ENCODE measurements at places on chromosomes 3 and 15.

GRCh38 chr15:36778531-36778930, 199.1 kb downstream of the CDIN1 start:
- no peak for DNase-seq

GRCh38 chr3:84601303-84601702, 357.5 kb upstream of the CADM2 start:
- DNase-seq: no peak

GRCh38 chr15:98268163-98268562, 307.7 kb downstream of the ARRDC4 start:
- DNase-seq: no peak

DNA sequence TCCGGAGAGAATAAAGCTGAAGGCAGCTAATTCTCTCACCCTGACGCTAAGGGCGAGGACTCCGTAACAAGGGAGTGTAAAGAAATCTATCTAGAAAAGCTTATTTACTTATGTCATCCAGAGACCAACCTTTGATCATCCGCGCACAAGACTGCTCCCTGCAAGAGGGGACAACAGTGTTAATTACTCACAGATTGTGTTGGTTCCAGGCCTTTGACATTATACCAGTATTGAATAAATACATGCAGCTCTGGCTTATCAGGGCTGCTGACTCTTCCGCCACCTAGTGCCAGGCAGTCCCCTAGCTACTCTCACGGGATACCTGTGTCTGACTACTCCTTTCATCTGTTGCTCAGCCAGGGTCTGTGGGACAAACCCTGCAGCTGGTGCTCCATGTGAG, 211.7 kb downstream of the DTWD1 start:
- DNase-seq: no peak
